NCI-H2081 treated with DMSO at 0.1 percent for 48 hours (cell line): ENCODE measurements at places on chromosomes 1 and 21.

GRCh38 chr21:15144026-15144425 is 79.2 kb upstream of the NRIP1 start:
- no peak for DNase-seq

- no peak for DNase-seq
These were observed 44.7 kb upstream of the GJA5 start for GRCh38 chr1:147804942-147805723.

GRCh38 chr1:93332368-93332767 is 13.3 kb upstream of the DR1 start:
- DNase-seq = no peak

GRCh38 chr1:205528887-205529825 is 24.7 kb downstream of the CDK18 start:
- no peak for DNase-seq

DNA sequence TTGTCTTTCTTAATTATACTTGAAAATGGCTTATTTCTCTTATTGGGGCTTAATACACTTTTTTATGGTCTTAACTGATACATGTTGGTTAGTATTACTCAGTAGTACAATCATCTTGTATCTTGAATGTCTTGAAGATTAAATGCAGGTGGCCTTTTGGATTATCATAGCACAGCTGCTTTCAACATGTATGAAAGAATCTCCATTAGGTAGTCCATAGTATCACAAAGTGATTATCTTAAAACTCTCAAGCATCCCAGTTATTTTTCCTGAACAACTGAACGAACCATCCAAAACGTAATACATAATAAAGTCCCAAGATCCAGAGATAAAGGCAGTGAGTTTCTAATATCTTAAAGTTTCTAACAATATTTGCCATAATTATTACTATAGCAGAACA is 51.7 kb upstream of the MYOCOS start:
- no peak for DNase-seq

GRCh38 chr1:230072296-230072695 is 5.3 kb downstream of the GALNT2 start:
- no peak for DNase-seq

DNA sequence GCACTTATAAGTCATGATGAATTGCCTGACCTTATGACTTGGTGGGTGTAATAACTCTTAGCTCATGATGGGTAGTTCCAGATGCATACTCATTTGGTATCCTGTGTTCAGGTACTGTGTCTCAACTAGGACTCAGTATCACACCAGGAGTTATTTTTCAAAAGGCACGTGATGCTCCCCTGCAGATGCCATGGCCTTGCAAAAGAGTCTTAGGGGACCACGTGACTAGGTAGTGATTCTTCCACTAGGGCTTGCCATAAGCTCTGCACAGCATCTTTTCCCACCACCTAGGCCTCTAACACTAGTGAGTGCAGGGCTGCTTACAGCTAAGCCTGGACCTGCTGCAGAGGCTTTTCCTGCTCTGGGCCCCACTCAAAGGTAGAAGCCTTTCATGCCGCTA is 3.9 kb upstream of the FCAMR start:
- DNase-seq = no peak

GRCh38 chr1:228273720-228274451 is 66.0 kb downstream of the OBSCN start:
- no peak for DNase-seq

DNA sequence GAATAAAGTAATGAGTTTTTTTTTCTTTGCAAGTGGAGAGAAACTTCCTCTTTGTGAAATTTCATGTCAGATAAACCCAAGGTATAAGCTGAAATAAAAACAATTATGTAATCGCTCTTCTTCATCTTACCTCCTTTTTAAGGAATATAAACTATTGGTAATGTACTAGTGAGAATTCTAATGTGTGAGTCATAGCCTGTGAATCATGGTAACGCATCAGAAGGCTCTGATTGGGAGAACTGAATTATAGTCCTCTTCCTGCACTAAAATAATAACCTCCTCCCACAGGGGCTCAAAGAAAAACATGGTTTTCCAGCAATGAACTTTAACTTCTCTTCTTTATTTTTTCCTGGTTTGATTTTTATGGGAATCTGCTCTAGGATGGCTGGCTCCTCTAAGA is 57.1 kb upstream of the COX20 start:
- no peak for DNase-seq

GRCh38 chr1:82703951-82704350 is 903.2 kb downstream of the ADGRL2 start:
- DNase-seq = no peak

- DNase-seq = no peak
These were observed 21.9 kb downstream of the MCOLN2 start for GRCh38 chr1:84975035-84975434.

- no peak for DNase-seq
These were observed 57.0 kb downstream of the SLC22A15 start for GRCh38 chr1:116033322-116033721.

DNA sequence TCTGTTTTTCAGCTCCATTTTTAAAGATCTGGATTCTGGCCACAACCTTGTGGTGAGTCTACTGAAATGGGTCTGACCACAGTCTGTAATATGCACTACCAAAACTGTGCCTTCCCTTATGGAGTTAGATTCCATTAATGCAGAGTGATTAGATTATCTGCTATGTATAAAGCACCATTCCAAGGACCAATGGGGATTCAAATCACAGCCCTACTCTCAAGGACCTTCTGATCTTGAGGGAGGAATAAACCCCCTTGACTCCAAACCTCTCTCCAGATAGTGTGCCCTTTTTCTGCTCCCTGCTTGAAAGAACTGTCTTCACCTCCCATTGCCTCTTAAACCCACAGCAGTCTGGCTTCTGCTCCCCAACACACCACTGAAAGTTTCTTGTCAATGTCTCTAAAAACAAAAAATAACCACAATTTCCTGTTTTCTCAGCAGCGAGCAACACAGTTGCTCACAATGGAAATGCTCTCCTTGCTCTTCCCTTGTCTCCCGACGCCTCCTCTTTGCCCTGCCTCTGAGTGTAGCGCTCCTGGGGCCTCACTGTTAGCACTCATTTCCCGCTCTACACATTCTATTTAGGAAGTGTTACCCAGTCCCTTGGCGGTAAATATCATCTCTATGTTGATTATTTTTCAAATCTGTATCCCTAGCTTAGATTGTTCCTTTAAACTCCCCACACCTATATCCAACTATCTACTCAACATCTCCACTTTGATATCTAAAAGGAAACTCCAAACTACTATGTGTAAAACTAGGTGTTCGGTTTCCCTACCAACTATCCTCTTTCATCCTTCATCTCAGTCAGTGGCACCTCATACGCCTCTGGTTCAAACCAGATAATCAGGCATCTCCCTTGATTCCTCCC is 13.6 kb downstream of the PCNX2 start:
- no peak for DNase-seq

DNA sequence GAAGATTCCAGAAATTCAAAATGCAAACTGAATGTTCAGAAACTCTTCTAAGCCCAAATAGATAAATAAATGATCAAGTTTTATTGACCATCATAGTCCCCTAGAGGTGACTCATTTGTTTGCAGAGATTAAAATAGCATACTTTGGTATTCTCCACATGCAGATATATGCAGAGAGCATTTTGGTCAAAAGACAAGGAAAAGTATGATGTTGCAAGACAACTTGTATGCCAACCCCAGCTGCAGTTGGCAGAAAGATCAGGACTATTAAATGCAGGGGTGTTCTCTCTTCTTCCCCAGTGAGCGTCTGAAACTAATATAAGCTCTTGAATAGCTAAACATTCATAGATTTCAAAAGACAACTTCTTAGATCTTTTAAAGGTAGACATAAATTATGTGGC is 404.9 kb downstream of the LTN1 start:
- DNase-seq = no peak

DNA sequence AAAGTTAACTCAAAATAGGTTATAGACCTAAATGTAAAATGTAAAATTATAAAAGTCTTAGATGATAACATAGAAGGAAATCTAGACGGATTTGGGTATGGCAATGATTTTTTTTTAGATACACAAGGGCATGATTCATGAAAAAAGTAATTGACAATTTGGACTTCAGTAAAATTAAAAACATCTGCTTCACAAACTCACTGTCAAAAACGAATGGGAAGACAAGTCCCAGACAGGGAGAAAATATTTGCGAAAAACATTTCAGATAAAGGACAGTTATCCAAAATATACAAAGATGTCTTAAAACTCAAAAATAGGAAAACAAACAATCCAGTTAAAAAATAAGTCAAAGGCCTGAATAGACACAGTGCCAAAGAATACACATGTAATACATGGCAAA is 9.7 kb upstream of the PTGS2 start:
- no peak for DNase-seq

GRCh38 chr1:200143347-200143746 is 115.8 kb downstream of the NR5A2 start:
- DNase-seq = no peak

DNA sequence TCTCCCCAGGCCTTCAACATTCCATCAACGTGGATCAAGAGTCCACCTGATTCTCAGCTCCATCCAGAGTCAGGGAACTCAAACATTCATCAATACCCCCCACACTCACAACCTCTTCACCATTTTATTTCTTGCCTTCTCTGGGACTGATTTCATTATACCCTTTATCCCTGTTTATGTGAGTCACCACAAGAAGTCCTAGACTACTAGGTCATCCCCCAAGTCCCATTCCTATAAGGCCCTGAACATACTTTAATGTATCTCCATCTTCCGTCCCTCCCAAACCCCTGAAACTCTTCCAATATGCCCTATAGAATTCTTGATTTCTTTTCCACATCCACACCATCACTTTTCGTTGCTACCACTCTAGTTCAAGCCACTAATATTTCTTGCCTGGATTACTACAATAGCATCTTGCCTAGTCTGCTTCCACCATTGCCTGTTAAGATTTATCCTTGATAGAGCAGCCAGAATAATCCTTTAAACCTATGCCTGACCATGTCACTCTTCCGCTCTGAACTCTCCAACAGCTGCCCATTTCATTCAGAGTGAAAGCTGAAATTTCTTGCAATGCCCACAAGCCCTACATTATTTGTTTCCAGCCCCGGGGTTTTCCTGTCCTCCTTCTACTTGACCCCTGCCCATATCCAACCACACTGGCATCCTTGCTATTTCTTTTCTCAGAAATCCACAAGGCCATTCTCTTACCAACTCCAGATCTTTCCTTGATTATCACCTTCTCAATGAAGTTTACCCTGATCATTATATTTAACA is 9.4 kb upstream of the SAMD13 start:
- no peak for DNase-seq

DNA sequence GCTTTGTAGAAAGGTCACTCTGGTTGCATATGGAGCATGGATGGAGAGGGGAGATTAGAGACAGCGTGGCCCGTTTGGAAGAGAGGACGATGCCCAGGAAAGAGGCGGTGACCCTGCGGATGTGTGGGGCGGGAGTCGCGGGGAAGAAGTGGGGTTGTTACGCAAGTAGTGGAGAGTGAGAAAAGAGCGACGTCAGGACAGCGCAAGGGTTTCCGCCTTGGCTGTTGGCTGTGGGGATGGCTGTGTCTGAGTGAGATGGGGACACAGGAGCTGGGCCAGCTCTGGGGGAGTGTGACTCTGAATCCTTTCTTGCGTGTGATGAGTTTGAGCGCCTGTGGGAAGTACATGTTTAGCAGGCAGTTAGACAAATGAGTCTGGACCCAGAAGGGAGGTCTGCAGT is 3.8 kb downstream of the B4GALT2 start:
- no peak for DNase-seq

- no peak for DNase-seq
These were observed 10.4 kb upstream of the SNAPIN start for GRCh38 chr1:153648000-153648643.

DNA sequence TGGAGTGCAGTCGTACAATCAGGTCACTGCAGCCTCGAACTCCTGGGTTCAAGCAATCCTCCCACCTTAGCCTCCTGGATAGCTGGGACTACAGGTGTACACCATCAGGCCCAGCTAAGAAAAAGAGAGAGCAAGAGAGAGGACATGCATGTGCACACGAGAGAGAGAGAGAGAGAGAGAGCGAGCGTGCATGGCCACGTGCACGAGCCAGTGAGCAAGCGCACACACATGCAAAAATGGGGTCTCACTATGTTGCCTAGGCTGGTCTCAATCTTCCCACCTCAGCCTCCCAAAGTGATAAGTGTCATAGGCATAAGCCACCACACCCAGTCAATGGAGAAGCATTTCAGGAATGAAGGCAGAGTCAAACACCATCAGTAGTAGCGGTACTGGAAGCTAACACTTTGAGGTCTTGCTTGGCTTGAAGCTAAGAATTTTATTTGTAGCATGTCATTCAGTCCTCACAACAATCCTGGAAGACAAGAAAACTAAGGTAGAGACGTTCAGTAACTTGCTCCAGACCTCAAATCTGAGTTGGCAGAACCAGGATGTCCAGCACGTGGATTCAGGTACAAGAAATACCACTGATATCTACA is 14.5 kb downstream of the GNB1 start:
- DNase-seq = no peak

DNA sequence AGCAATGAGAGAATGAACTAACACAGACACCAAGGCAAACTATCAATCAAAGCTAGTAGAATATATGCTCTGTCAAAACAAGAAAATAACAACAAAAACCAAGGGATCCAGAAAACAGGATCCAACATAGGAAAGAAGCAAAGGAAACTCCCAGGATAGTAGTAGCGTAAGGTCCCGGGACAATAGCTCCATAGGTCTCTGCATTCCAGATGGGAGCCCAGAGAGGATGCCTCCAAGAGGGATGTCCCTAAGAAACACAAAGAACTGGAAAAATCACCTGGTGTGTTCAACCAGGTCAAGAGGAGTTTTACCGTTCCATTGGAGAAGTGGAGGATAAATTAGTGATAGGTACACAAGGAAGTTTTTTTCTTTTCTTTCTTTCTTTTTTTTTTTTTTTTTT is 5.7 kb upstream of the FAM43B start:
- DNase-seq = no peak

DNA sequence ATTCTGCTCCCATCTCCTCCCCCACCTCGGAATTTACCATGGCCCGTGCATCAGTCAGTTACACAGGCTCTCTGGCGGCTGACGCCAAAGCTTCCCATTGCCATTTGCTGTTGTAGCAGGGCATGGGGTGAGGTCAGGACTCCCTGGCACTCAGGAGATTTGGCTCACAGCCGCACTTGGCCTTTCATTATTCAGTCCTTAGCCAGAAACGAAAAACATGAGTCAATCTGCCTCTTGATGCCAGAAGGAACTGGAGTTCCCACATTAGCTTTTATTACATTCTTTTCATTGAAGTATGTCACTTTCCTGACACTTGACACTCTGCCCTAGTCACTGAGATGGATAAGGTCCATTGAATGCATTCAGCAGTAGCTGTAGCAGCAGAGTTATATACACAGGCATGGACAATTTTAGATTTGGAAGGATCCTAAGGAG is 260.6 kb downstream of the CACNA1E start:
- DNase-seq = no peak

DNA sequence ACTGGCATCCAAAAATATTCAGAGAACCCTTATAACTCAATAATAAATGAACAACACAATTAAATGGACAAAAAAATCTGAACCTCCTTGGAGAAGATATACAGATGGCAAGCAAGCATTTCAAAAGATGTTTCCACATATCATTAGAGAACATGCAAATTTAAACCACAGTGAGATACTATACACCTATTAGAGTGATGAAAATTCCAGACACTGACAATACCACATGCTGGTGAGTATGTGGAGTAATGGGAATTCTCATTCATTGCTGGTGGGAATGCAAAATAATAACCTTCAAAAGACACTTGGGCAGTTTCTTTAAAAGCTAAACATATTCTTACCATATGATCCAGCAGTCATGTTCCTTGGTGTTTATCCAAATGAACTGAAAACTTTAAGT is 46.1 kb downstream of the HS2ST1 start:
- no peak for DNase-seq

- no peak for DNase-seq
These were observed 5.9 kb upstream of the OLIG1 start for GRCh38 chr21:33063907-33064622.

GRCh38 chr1:73310797-73311381 is 887.1 kb downstream of the LRRIQ3 start:
- DNase-seq = no peak
